ENCODE measurements at places on chromosomes 13 and 19.
A peak's percentile ranks its signal among the peaks of the same experiment; 100 is the strongest.

DNA sequence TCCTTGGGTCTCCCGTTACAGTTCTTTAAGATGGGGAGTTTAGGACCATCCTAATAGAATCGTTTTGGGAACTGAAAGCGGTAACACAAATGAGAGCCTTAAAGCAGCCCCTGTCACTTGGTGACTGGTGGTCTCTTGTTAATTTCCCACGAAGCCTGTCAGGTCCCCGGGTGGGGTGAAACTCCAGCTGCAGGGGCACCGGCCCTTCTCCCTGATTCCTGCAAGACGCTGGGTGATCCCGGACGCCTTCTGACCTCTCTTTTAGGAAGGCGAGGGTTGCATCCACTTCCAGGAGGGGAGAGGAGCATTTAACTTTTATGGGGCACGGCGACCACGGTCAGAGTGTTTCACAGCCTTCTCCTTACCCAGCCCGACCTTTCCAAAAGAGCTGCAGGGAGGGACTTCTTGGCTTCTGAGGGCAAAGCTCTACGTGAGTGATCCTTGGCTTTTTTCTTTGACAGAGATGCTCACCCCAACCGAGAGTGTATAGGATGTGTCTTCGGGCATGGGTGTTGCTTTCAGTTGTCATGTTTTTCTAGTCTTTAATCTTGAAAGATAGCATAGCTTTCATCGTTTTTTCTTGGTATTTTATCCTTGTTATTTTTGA, 688 bp downstream of the ZNF225 start:
- no peak for DNase-seq

- no peak for DNase-seq
Observed at GRCh38 chr19:31096062-31096830, 253.0 kb downstream of the TSHZ3 start.

DNA sequence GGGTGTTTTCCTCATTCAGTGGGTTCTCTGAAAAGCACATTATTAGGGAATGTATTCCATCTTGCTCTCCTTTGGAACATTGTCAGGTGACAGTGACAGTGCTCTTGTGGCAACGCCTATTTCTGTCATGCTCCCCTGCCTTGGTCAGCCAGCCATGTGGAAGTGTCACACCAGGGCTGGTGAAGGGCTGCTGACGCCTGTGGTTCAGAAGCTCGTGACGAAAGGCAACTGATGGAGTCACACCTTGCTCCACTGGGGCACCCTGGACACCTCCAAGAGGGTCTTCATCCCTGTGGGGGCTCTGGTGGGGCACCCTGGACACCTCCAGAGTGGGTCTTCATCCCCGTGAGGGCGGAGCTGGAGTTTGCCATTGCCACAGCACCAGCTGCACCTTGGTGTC, 68.9 kb upstream of the GPR183 start:
- no peak for DNase-seq

DNA sequence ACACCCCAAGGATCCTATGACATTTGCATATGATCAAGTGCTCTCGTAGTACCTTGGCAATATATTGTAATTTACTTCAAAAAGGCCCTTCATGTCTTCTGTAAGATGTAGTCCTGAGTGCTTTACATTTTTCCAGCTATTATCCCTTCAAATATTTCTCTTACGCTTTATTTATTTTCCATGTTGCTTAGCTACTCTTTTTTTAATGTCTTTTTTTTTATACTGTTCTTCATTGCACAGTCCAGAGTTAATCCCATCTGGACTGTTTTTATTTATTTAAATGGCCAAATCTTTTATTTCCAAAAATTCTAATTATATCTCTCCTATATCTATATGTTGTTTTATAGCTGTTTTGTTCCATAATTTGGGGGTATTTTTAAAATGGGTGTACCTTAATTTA, 371.3 kb downstream of the SLC7A1 start:
- DNase-seq = no peak

- DNase-seq = no peak
Observed at GRCh38 chr13:20247403-20247802, 15.3 kb upstream of the GJB6 start.

GRCh38 chr13:106151056-106151699, 384.3 kb downstream of the EFNB2 start:
- peak; percentile 98 for DNase-seq

- peak; percentile 46 for DNase-seq
Observed at GRCh38 chr19:18464646-18465045, 26.7 kb upstream of the ISYNA1 start.

DNA sequence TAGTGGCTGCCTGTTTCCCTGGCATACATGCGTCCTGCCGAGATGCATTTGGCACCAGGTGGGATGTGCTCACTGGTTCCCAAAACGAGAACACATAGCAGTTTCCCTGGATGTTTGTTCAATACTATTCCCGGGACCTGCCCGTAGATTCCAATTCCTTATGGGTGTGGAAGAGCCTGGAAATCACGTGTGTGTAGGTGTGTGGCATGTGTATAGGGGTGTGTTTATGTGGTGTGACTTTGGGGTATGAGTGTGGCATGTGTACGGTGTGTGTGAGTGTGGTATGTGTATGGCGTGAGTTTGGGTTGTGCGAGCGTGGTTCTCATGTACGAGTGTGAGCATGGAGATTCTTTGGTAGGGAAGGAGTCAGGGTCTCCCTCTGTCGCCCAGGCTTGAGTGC, 2.9 kb upstream of the F7 start:
- DNase-seq = no peak

GRCh38 chr19:13781547-13781946, 7.3 kb downstream of the C19orf53 start:
- DNase-seq = peak; percentile 93
